ENCODE measurements at places on chromosomes 6 and 20.
A peak's percentile ranks its signal among the peaks of the same experiment; 100 is the strongest.

DNA sequence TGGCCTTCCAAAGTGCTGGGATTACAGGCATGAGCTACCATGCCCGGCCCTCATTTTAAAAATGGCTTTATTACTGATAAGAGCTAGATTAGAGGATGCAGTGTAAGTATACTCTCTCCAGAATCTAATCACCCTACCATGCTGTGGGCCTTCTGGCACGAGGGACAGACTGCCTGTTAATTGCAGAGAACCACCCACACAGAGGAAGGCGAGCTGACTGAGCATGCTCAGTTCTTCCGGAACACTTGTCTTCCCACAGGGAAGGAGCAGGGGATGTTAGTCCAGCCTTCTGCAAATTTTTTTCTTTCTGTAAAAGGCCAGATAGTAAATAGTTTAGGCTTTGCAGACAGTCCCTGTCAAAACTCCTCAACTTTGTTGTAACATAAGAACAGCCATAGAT is 48.9 kb downstream of the ALDH5A1 start:
- no peak for DNase-seq

- no peak for DNase-seq
Measured at GRCh38 chr6:44201200-44201599, 15.5 kb upstream of the MYMX start.

DNA sequence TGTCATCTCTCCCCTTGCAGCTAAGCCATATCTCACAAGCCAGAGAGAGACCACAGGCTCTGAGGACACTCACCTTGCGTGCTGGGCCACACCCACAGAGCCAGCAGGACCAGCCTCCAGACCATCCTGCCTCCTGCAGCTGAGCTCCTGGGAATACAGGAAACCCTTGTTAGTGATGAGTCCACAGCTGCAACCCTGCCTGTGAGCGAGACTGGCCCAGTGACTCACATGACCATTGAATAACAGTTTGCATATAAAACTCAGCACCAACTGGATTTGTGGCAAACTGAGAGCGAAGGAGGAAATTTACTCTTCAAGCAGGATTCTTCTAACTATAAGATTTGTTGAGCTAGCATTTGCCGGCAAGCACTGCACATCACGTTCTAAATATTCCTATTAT is 3.0 kb downstream of the THBS2 start:
- no peak for DNase-seq

GRCh38 chr6:111911428-111911827 is 38.2 kb upstream of the FYN start:
- DNase-seq: no peak

- no peak for DNase-seq
Measured at GRCh38 chr6:106974336-106974998, at the start of gene CD24. CD24 (minus strand) TSS chr6:106974729; CDS start chr6:106974646, 83 bp downstream.

- no peak for DNase-seq
Measured at GRCh38 chr6:40764726-40765125, 177.6 kb upstream of the LRFN2 start.

GRCh38 chr20:49608752-49609670 is 41.1 kb upstream of the PTGIS start:
- peak; percentile 77 for DNase-seq

- peak; percentile 33 for DNase-seq
Measured at GRCh38 chr6:90643381-90643780, 56.5 kb upstream of the MAP3K7 start.

DNA sequence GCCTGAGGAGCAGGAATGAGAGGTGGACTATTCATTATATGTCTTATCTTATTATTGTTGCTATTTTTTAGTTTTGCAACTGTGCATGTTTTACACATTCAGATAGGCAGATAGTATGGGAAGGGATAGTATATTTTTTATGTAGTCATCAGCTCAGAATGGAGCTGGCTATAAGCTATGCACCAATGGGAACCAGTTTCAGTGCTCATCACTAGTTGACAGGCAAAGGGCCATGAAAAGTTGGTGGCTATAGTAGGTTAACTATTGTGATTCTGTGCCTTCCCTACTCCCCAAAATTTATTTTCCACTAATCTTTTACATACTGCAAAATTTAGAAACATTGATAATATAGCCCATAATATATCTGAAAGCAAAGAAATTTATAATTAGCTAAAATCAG is 5.3 kb upstream of the UBD start:
- no peak for DNase-seq

- DNase-seq: no peak
Measured at GRCh38 chr6:170440437-170440836, 112.7 kb downstream of the PSMB1 start.

- DNase-seq: no peak
Measured at GRCh38 chr20:5691918-5692618, 58.1 kb upstream of the SHLD1 start.

GRCh38 chr6:39516471-39516870 is 194.0 kb upstream of the KCNK16 start:
- no peak for DNase-seq

- DNase-seq: peak; percentile 4
Measured at GRCh38 chr20:9632991-9633390, 118.6 kb downstream of the LAMP5 start.

DNA sequence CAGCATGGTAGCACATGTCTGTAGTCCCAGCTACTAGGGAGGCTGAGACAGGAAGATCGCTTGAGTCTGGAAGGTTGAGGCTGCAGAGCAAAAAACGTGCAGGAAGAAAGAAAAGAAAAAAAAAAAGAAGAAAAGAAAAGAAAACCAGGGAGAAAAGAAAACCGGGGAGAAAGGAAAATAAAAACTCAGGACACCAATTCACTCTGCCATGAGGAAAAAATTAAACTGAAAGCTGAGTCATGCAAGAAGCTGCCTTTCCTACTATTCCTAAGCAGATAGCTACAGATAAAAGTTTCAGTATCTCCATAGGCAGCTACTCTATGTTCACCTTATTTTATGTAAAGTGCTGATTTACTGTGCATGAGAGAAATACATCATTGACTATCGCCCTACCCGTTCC is 10.5 kb downstream of the PTGIS start:
- DNase-seq: no peak

GRCh38 chr20:21661488-21662055 is 43.9 kb upstream of the PAX1 start:
- DNase-seq: no peak

- DNase-seq: peak; percentile 49
Measured at GRCh38 chr20:760751-761417, 7.4 kb downstream of the SLC52A3 start.

DNA sequence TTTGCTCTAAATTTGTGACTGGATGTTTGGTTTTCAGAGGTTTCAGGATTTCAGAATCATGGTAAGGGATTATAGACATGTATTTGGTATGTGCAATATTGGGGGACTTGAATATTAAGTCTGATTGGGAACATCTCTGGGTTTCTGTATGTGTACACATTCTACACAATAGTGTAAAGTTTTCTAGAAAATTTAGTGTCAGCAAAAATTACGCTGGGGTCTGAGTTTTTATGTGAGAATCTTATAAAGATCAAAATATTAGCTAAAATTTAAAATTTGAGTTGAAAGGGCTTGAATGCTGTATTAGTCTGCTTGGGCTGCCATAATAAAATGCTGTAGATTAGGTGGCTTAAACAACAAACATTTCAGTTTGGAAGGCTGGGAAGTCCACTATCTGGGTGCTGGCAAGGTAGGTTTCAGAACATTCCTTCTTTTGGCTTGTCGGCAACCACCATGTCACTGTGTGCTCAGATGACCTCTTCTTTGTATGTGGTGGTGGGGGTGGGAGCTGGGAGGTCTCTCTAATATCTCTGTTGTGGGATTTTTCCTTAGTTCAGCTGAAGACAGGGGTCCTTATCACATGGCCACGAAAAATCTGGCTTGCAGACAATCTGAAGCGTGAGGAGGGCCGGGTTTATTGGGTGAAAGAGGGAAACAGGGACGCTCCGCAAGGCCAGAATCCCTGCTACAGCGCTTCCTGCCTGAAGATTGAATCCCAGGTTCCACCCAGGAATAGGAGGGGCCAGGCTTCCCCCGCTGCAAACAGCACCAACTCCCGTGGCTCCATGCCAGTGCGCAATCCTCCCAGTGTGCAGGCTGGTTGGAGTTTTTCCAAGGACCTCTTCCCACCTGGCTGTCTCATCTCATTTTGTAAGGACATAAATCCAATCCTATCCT is 299.7 kb downstream of the PLCB1 start:
- DNase-seq: no peak

DNA sequence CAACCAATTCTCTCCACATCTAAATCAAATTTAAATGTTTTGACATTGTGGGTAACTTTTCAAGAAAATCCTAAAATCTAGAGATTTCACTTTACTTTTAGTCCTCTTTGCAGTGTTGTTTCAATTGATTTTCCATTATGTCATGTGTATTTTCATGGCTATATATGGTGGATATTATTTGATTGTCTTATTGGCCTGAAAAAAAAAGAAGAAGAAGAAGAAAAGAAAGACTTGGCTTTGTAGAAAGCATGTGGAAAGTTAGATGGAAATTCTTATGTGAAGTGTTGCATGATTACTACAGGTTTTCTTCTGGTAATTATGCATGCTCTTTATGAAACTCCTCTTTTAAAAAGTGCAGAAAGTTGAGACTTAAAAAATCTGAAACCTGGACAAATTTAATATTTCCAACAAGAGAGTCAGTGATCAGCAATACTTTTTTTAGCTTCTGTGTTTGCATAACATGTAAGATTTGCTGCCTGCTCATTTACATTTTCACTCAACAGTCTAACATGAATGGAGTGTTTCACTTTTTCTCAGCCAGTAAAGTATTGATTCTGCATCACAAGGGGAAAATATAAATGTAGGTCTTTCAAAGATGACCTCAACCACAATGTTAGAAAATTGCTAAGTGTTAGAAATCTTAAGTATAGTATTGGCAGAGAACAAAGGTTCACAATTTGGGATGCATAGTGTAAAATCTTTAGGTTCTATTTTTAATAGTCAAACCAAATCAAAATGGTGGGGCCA is 438.7 kb downstream of the BCKDHB start:
- no peak for DNase-seq

DNA sequence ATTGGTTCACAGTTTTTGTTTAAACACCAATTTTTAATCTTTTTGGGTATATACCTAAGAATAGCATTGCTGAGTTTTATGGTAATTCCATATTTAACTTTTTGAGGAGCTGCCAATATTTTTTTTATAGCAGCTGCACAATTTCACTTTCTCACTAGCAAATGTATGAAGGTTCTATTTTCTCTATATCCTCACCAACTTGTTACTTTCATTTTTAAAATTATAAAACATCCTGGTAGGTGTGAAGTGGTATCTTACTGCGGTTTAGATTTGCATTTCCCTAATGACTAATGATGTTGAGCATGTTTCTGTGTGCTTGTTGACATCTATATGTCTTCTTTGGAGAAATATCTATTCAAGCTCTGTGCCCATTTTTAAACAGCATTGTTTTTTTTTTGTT is 452.1 kb downstream of the GRIK2 start:
- no peak for DNase-seq

DNA sequence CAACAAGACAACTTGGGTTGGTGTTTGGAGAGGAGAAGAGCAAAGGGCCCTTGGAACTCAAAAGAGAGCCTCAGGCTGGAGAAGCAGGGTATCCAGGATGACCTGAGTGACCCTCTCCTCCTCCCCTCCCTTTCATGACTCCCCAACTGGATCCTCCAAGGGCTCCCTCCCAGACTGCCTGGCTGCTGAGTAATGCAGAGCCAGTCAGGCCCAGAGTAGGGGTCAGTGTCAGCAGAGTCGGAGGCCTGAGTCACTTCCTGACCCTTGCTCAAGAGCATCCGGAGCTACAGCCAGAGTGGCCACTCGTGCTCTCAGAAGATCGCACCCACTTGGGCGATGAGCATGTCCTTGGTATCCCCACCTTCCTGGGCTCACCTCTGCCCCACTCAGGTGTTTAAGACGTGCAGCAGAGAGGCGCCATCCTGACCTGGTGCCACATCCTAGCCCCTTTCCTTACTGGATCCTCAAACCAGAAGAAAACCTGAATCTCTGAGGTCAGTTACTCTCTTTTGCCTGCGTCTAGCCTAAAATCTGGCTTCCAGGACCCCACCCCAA is 2.8 kb upstream of the MAPK13 start:
- no peak for DNase-seq

DNA sequence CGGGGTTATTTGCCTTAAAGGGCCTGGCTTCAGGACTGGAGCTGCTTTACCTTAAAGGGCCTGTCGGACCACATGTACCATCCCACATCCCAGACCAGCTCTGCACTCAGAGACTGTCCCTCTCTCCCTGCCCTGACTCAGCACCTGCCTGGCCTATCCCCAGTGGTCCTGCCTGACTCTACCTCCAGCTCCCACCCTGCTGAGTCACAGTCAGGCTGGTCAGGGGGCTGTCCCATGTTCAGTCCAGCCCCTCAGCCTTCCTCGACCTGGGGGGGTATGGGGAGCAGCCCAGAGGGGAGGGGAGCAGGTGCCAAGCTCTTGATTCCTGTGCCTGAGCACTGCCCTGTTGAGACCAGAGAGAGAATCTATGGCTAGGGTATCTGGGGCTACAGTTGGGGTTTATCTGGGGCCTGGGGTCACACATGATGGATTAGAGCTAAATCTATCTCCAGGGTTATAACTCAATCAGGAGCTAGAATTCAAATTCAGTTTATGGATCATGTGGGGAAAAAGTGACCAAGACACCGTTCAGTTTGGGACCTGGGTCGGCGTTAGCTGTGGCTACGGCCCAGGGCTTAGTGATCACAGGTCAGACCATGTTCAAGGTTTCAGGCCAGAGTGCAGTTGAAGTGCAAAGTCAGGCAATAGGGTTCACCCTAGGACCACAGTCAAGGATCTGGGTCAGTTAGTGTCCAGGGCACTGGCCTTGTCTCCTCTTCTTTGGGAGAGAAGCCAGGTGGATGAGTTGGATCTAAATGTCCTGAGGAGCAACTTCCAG is 9.4 kb upstream of the TRIB3 start:
- DNase-seq: no peak

- DNase-seq: peak; percentile 92
Measured at GRCh38 chr20:32752458-32753250, 9.4 kb upstream of the COMMD7 start.

- DNase-seq: peak; percentile 49
Measured at GRCh38 chr6:162123797-162124196, 603.8 kb downstream of the PRKN start.

- DNase-seq: peak; percentile 23
Measured at GRCh38 chr6:138957484-138957883, 30.6 kb downstream of the REPS1 start.

- no peak for DNase-seq
Measured at GRCh38 chr6:169660751-169661390, 41.0 kb downstream of the WDR27 start.

DNA sequence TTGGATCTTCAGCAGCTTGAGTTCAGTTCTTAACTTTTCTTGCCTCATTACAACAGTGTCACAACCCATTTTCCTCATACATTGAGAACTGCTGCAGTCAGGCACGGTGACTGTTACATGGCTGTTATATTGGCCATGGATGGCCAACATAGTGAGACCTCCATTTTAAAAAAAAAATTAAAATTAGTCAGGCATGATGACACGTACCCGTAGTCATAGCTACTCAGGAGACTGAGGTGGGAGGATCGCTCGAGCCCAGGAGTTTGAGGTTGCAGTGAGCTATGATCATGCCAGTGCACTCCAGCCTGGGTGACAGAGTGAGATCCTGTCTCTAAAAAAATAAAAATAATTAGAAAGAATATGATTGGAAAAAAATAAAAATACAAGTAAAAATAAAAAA is 9.9 kb upstream of the MMP24 start:
- no peak for DNase-seq
